ENCODE measurements at places on chromosomes 12 and 14.
A peak's percentile ranks its signal among the peaks of the same experiment; 100 is the strongest.

DNA sequence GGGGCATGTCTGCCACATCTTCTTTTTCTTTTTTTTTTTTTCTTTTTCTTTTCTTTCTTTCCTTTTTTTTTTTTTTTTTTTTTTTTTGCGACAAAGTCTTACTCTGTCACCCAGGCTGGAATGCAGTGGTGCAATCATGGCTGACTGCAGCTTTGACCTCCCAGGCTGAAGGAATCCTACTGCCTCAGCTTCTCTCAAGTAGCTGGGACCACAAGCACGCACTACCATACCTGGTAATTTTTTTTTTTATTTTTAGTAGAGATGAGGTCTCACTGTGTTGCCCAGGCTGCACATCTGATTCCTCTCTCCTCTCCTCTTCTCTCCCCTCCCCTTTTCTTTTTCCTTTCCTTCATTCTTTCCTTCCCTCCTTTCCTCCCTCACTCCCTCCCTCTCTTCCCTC lies 18.5 kb downstream of the SLC15A5 start:
- DNase-seq: no peak

DNA sequence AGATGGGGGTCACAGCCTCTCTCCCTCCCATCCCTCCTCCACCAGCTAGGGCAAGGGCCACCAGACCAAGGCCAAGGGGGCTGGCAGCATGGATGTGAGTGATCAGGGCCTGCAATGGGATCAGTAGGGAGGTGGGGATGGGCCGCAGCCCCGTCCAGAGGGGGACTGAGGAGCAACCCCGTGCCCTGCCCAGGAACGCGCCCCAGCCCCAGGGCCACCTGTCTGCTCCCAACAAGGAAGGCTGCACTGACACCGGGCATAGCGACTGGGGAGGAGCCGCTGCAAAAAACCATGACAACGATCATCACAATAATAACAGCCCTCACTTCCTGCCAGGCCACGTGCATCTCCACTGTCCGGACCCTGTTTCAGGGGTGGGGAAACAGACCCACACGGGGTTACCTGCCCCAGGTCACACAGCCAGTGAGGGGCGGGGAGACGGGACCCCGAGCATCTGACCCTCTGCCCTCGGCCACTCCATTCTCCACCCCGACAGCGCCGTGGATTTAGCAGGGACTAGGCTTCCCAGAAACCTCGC lies 24.3 kb downstream of the NCOR2 start:
- DNase-seq: no peak

- no peak for DNase-seq
Measured at GRCh38 chr12:57725851-57726150, 12.7 kb downstream of the AGAP2 start.

DNA sequence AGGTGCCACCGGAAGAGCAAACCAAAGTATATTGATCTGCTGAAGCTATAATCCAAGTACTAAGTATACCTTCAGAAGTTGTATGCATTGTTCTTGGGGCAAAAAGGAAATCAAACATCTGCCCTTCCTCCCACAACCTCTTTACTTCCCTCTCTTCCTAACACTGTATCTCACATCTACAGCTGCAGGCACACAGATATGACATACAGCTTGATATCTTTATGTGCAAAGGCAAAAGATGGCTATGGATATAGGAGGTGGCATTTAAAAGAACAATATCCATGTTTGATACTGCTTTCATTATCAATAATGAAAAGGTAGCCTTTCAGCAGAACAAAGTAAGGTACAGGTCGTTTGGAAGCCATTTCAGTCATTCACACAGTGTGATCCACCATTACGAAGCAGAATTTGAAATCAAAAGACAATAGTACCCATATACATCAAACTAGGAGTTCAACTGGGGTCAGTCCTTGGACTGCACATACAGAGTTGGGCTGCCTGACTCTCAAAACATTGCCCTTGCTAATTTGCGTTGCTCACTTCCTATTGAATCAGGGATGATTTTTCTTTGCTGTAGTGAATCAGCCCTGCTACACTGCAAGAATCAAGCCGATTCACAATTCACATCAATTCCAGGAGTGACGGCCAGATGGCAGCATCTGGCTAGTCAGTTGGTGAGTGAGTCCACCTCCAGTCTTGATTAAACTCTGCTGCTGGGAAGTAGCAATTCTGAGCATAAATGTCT lies 8.9 kb downstream of the ANG start:
- DNase-seq: peak; percentile 61

DNA sequence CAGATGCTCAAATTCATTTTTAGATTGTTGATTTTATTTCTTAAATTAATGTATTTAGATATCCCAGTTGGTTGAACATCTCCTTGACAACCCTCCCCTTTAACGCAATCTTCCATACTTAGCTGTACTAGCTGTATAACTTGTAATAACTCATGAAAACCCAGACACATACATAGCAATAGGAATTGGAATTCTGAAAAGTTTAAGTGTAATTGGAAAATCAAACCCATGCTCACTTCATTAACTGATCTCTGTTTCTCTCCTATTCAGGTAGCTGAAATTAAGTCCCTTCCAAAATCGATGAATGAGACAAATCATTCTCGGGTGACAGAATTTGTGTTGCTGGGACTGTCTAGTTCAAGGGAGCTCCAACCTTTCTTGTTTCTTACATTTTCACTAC lies at the start of gene OR4K15:
OR4K15 (plus strand) TSS at position 301 of the 400 bp plus-strand sequence; CDS start at position 301, 0 bp downstream.
- no peak for DNase-seq

DNA sequence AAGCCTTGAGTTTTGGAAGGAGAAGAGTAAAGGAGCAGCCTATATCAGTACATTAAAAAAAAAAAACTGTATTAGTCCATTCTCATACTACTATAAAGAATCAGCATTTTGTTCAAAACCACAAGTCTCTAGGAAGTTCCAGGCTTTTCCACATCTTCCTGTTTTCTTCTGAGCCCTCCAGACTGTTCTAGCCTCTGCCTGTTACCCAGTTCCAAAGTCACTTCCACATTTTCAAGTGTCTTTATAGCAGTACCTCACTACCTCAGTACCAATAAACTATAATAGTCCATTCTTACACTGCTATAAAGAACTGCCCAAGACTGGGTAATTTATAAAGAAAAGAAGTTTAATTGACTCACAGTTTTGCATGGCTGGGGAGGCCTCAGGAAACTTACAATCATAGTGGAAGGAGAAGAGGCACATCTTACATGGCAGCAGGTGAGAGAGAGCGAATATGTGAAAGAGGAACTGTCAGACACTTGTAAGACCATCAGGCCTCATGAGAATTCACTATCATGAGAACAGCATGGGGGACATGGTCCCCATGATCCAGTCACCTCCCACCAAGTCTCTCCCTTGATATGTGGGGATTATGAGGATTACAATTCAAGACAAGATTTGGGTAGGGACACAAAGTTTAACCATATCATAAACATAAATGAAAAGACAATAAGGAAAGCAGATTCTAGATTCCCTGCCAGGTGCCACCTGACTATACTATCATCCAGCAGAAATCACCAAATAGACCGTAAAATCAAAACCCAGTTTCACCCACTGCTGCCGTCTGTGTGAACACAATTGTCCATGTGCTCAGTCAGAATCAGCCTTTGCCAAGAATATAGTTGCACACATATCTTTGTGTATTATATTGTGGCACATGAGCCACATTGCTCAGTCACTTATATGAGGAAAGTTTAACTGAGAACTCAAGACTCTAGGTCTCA lies 27.8 kb downstream of the TOGARAM1 start:
- no peak for DNase-seq

- DNase-seq: no peak
Measured at GRCh38 chr12:6367969-6368892, 7.1 kb downstream of the SCNN1A start.

Data from Caco-2 (cell line).